ENCODE measurements at places on chromosomes 13 and 19.

DNA sequence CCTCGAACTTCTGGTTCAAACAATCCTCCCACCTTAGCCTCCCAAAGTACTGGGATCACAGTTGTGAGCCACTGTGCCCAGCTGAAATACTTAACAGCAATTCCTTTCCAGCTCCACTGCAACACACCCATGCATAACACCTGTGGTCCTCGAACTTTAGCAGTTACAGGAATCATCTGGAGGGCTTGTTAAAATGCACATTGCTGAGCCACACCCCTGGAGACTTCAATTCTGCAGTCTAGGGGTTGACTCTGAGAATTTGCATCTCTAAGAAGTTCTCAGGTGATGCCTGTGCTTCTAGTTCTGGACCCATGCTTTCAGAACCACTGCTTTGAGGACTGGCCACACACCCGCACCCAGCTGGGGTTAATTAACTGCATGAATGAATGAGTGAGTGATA, 53.1 kb upstream of the UBL3 start:
- no peak for DNase-seq

- DNase-seq, result no peak
Observed at GRCh38 chr19:38524994-38525634, 91.6 kb downstream of the RYR1 start.

- DNase-seq, result no peak
Observed at GRCh38 chr13:102626928-102627327, 30.1 kb downstream of the TPP2 start.

- DNase-seq, result no peak
Observed at GRCh38 chr19:48639483-48640375, 2.5 kb upstream of the DBP start.

DNA sequence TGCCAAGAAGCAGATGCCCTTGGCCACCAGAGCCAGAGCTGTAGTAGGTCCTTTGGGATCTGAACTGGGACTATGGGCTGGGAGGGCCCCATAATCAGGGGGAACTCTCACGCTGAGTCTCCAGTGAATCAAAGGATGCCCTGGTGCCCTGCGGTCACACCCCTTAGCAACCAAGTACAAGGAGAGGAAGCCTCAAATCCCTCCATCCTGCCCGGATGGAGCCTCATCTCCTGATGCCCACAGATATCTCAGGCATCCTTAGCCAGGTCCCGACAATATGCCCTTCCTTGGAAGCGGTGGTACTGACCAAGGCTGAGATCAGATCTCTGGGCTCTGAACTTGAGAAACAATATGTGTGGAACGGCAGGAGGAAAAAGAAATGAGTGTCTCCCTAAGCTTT, 1.7 kb downstream of the PLEKHA4 start:
- no peak for DNase-seq

DNA sequence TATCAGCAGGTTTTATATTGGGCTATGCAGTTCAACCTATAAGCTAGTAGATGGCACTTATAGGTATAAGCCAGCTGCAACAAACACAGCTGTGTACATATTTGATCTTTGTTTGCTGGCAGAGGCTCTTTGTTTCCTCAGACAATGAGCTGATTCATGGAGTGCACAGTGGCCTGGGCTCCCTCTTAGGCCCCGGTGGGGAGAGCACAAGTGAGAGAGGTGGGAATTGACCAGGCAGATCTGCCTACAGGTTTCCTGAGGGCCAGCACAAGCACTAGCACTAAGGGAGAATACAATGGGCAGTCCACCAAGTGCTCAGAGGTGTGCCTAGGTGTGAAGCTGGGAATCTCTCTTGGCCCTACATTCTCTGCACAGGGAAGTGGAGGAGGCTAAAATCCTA, 1390.7 kb downstream of the SLITRK5 start:
- no peak for DNase-seq

- DNase-seq, result no peak
Observed at GRCh38 chr19:6812612-6813011, 40.1 kb downstream of the VAV1 start.

- DNase-seq, result no peak
Observed at GRCh38 chr13:99205621-99206220, 5.1 kb downstream of the UBAC2 start.

GRCh38 chr13:51885651-51886050, 23.9 kb downstream of the CCDC70 start:
- DNase-seq, result no peak

DNA sequence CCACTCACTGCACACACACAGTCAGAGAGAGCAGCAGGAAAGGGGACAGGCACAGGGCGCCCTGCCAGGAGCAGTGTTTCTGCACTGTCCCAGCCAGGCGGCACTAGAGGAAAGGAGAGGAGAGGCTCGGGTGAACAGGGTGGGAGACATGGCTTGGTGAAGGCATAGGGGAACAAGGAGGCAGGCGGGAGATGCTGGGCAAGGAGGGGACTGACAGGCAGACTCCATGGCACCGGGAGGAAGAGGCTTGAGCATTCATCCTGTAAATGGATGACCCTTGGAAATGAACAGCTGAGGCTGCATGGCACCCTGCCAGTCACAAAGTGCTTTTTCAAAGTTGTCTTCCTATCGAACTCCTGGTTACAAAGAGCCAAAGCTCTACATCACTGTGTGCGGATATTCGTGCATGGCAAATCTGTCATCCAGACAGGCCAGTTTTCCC, 22.4 kb downstream of the MED26 start:
- DNase-seq, result no peak

GRCh38 chr19:10862561-10863106, 8.7 kb upstream of the CARM1 start:
- no peak for DNase-seq

GRCh38 chr19:16446108-16446723, 25.6 kb downstream of the EPS15L1 start:
- DNase-seq, result peak; percentile 68

- no peak for DNase-seq
Observed at GRCh38 chr13:30800107-30800506, 64.8 kb downstream of the ALOX5AP start.

GRCh38 chr19:35140962-35141836, 1.9 kb upstream of the FXYD7 start:
- DNase-seq, result peak; percentile 59

GRCh38 chr19:41064974-41065569, 23.2 kb upstream of the CYP2A13 start:
- DNase-seq, result peak; percentile 3

- no peak for DNase-seq
Observed at GRCh38 chr13:99626461-99627082, 125.3 kb downstream of the TM9SF2 start.

DNA sequence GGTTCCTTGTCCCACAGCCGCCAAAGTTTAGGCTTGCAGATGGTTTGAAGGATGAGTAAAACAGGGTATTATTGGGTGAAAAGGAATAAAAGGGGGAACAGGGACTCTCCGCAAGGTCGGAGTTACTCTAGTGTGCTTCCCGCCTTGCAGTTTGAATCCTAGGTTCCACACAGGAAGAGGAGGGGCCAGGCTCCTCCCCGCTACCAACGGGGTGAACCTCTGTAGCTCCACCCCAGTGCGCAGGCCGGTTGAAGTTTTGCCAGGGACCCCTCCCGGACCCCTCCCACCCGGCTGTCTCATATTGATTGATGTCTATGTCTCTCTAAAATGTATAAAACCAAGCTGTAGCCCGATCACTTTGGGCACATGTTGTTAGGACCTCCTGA, 11.6 kb upstream of the GTF2F2 start:
- DNase-seq, result no peak

- DNase-seq, result no peak
Observed at GRCh38 chr19:47615230-47615629, 6.3 kb downstream of the BICRA start.

GRCh38 chr13:43804461-43805070, 17.8 kb upstream of the ENOX1 start:
- DNase-seq, result peak; percentile 21

GRCh38 chr13:74973935-74974879, 507.8 kb downstream of the TBC1D4 start:
- DNase-seq, result no peak

GRCh38 chr19:12478234-12478941, 6.2 kb downstream of the ZNF709 start:
- DNase-seq, result no peak

DNA sequence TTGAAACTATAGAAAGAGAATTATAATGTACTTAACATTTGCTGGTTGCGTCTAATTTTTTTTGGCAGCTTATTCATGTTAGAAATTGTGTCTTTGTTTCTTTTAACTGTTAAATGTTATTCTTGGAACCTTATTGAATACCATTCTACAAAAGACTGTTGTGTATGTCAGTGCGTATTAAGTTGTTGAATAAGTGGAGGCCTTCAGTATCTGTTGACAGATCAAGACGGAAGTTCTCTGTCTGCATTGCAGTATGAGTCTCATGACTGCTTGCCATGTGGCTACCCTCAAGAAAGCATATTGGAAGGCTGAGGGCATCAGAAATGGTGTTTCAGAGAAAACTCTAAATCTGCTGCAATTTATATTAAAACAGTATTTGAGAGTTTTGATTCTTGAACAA, 8.5 kb downstream of the UBA2 start:
- DNase-seq, result no peak

DNA sequence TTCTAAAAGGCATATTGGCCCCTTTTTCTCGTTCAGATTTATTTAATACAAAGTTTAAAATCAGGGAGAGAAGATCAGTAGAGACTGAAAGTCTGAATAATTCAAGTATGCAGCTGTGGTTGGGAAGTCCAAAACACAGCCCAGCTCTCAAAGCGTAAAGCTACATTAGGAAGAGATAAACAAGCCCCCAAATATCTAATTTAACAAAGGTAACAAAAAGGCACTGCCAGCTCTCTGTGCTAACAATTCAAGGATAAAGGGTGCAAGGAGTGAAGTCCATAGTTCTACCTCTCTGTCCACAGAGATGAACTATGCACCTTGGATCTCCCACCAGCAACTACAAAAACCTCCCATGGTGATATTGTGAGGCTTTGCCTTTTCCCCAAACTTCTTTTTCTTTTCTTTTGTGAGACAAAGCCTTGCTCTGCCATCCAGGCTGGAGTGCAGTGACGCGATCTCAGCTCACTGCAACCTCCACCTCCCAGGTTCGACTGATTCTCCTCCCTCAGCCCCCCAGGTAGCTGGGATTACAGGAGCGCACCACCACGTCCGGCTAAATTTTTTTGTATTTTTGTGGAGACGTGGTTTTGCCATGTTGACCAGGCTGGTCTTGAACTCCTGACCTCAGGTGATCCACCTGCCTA, 104.4 kb downstream of the LHFPL6 start:
- no peak for DNase-seq

- no peak for DNase-seq
Observed at GRCh38 chr19:39224910-39225309, 19.9 kb downstream of the IFNL3 start.

DNA sequence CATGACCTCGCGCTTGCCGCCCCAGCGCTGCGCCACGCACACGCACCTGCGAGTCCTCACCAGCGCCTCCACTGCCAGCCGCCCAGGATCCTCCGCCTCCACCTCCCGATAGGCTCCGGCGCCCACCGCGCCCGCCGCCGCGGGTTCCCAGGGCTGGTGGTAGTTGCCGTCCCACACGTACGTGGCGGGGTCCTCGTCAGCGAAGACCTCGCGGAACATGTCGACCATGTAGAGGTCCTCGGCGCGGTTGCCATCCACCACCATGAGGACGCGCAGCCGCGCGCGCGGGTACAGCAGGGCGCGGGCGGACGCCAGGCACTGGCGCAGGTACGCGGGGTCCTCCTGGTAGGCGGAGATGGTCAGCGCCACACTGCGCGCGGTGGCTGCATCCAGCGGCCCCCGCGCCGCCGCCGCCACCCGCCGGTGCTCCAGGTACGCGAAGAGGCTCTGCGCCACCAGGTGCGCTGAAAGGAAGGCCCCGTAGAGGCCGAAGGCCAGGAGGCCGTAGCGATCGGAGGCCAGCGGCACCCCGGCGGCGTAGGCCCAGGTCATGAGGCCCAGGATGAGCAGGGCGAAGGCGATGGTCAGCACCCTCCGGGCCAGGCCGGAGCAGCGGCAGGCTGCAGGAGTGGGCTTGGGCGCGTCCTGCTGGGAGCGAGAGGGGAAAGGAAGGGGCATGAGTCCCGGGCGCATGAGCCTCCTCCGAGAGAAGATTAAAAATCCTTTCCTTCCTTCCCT, 4.4 kb downstream of the HAS1 start:
- DNase-seq, result no peak

DNA sequence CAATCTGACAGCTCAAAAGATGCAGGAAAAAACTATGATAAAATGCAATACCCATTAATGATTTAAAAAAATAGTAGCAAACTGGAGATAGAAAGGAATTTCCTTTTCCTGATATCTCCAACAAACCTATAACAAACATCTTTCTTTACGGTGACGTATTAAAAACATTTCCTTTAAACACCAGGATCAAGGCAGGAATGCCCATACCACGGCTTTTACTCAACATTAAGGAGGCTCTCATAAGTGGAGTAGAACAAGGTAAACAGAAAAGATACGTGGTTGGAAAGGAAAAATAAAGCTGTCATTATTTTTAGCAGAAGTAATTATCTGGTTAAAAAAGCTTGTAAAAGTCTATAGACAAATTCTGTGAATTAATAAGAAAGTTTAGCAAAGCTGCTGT, 61.1 kb downstream of the MIPEP start:
- DNase-seq, result no peak

GRCh38 chr19:41872384-41872774, 4.7 kb upstream of the CD79A start:
- no peak for DNase-seq

GRCh38 chr13:95106562-95106961, 194.7 kb downstream of the ABCC4 start:
- DNase-seq, result no peak

GRCh38 chr13:27918041-27918917, 1.5 kb upstream of the PDX1 start:
- DNase-seq, result no peak

- DNase-seq, result no peak
Observed at GRCh38 chr19:35311901-35312665, 16.9 kb upstream of the CD22 start.

Data from GM12864 (cell line).